ENCODE measurements at places on chromosomes 4 and X.

GRCh38 chrX:24526616-24527015, 61.5 kb downstream of the PDK3 start:
- no peak for DNase-seq

GRCh38 chr4:182848685-182849084, 68.5 kb downstream of the DCTD start:
- DNase-seq: no peak

GRCh38 chrX:40171513-40172400, 74.0 kb upstream of the BCOR start:
- peak; percentile 59 for DNase-seq

- no peak for DNase-seq
These were observed 31.5 kb downstream of the SEC24B start for GRCh38 chr4:109465069-109465468.

DNA sequence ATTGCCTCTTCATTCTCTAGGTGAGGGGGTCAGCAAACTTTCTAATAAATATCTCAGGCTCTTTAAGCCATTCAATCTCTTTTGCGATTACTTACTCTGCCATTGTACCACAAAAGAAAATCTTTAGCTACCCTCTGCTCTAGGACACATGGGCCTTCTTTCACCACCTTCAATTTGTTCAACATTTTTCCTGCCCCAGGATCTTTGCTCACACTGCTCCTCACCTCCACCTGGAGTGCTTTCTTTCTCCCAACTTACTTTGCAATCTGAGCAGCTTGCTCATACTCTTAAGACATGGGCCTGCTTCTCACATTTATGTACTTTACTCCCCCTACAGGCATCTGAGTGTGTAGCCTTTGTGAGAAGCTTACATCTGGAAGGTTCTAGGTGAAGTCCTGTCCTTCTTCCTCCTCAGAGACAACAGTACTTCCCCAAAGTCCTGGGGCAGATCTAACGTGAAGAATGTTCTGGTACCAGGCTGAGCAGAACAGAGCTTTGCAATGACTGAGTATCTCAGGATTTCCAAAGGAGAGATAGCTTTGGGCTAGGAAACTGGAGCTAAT, 55.0 kb upstream of the PRDM5 start:
- DNase-seq: no peak

- DNase-seq: no peak
These were observed 597.7 kb downstream of the PCDH18 start for GRCh38 chr4:136934601-136935000.

GRCh38 chrX:70034646-70035045, 15.1 kb downstream of the AWAT2 start:
- no peak for DNase-seq

- DNase-seq: no peak
These were observed 178.8 kb downstream of the GPM6A start for GRCh38 chr4:175633310-175633709.

DNA sequence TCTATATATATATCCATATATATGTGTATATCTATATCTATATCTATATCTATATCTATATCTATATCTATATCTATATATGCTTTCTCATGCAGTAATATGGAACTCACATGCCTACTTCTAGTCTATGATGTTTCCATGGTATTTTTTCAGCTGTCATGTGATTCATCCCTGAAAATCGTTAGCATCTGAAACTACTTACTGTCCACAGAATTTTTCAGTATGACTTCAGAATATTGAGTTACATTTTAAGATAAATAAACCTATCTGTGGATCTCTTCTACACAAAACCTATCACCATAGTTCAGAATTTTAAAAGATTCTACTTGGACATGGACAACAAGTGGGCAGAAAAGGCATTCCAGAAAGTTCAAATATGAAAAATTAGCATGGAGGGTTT, 855.1 kb upstream of the INTU start:
- no peak for DNase-seq

- DNase-seq: no peak
These were observed 148.2 kb upstream of the NOCT start for GRCh38 chr4:138867404-138867803.

DNA sequence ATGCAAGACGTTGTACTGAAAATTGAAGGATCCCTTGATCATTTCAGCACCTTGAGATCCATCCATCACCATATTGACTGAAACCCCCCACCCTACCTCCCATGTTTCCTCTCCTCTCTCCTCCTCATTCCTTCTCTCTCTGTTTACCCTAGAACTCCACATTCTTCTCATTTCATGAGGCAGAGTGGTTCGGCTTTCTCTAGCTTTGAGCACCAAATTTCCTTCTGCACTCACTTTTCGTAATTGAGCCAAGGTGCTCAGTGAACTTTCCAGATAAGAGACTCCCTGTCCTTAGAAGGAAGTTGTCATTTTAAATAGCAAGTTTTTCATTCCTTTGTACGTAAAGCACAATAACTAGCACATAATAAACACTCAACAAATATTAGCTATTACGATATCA, 108.3 kb upstream of the SLC34A2 start:
- DNase-seq: no peak

DNA sequence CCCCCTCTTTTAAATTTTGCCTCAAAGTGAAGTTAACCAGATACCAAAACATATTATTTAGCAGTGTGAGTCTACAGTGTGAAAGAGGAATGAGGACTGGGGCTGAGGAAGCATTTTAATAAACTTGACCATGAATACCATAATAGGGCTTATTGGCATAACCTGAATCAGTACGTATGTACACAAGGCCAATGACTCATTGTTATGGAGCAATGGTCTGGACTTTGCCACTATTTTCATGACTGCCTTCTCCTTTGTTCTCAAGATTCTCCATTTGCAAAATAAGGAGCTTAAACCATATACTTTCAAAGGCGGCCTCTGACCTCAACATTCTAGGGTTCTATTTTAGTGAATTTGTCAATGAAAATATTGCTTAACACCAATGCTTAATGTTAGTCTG, 102.8 kb upstream of the OR13H1 start:
- DNase-seq: no peak

GRCh38 chr4:159158083-159158617, 55.3 kb downstream of the RAPGEF2 start:
- DNase-seq: no peak

DNA sequence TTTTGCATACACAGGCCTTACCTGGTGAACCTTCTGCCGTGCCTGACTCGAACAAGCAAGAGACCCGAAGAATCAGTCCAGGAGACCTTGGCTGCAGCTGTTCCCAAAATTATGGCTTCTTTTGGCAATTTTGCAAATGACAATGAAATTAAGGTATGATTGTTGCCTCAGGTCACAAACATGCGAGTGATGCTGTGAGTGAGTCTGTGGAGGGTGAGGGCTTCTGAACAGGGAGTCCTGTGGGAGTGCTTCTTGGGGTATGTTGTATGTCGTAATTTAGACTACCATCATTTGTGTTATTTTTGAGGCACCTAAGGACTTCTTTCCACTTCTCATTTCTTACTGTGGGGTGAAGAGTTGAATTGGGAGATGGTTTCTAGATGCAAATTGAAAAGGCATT, 32.8 kb downstream of the HTT start:
- DNase-seq: no peak

DNA sequence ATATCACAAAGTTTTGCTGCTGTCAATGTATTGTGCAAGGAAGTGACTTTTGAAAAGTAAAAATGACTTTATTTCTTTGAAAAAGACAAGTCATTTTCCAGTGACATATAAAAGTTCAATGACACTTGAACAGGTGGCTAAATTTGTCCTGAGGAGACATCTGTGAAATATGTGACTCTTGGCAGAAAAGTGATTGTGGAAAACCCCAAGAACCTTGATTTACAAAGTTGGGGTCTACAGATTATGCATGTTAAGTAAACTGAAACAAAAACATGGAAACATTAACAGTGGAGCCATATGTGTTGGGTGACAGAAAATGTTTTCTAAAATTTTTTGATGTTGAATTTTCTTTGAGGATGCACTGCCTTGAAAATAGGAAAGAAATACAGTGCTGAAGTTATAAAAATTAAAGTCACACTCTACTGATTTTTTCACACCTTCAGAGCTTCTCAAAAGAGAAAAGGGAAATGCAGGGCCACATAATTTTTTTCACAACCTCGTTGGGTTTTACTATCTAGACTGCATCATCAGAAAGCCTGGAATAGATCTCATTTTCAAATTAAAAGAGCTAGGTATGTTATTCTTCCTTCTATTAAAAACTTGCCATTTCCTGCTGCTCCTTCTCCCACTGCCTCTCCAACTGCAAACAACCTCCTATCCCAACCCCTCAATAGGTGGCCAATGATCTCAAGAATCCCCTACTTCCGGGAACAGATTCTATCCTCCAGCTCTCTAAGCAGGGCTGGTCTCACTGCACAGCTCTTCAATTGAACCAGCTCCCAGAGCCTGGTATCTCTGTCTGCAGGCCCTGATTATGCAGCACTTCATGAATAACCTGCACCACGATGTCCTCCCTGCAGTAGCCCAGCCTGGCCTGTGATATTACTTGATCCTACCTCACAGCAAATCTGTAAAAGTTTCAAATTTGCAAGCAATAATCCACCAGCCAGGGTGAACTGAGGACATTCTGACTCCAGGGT, 570.8 kb upstream of the CPEB2 start:
- DNase-seq: no peak

DNA sequence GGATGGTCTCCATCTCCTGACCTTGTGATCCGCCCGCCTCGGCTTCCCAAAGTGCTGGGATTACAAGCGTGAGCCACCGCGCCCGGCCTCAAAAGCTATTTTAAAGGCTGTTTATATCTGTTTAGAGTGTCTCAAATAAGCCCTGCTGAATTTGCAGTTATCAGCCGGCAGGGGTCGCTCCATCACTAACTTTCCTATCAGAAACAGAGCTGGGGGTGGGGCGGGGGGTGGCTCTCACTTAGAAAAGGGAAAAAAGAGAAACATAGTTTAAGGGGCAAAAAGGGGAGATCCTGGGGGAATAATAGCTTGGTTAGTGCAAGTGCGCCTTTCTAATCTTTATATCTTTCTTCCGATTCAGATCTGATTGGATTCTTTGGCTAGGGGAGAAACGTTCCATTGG, 450.7 kb downstream of the UBE2NL start:
- no peak for DNase-seq

DNA sequence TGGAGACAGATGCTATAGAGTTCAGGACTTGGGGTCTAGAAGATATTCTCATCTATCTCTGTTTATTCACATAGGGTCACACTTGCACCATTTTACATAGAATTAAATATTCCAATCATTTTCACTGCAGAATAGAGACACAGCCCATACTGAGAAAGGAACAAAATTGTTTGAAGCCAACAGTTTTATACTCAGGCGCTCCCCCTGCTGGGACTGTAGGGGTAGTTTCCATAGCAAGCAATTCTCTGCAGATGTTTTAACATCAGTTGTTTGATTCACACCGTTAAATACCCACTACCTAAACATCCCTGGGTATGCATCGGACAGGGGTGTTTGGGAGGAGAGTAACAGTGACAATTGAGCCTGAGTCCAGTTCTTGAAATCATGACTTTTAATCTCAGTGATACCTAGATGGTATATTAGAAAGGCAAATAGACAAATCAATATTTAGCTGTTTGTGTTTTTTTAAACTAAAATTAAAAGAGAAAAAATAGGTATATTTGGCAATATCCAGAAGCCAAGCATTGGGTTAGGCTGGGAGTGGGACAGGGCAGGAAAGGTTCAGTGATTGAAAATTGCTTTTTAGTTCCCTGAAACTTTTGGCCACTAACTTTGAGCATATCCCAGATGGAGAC, 33.8 kb downstream of the LONRF3 start:
- DNase-seq: peak; percentile 37

DNA sequence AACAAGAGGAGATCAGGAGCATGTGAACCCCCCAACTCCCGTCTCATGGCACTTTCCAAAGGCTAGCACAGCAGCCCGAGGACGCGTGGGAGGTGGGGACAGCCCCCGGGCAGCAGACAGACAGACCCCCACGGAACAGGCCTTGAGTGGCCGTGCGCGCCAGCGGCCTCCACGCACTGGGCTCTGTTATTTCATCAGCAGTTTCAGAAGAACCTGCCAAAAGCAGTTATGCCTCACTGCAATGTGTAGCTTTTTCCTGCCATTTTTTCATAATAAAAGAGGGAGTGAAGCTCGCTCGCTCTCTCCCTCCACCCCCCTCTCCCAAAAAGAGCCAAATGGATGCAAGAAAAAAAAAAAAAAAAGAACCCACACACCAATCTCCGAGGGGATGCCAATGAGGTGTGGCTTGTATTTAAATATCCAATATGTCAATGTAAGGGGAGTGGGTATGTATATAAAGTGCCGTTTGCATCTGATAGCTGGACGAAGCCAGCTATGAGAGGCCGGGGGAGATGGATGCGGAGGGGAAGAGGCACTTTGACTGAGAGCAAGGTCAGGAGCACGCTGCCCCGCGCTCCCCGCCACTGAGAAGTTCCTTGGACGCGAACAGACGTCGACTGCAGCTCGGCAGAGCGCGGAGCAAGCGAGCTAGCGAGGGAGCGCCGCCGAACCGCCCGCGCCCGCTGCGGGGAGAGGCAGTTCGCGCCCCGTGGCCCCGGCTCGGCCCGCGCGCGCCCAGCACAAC, at the start of gene FGF16:
Gene FGF16, plus strand, starts transcription at position 482 of the 745 bp plus-strand sequence. CDS start 286 bp downstream, outside the sequence.
- DNase-seq: peak; percentile 22

DNA sequence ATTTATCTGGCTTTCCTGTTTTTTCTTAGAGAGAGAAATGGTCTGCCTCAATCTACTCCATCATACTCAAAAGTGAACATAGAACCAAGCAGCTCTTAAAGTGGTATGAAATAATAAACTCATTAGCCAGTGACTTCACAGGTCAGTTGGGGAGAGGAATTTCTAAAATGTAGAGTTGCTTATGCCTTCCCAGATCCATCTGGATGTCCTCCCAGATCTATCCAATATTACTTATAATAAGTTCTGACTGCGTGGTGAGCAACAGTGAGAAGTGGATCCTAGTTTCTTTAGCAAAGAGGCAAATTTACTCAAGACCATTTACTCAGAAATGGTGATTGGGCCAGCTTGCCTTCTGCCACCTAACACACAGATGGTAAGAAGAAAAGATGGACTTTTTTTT, 748.0 kb downstream of the PCDH18 start:
- DNase-seq: no peak

DNA sequence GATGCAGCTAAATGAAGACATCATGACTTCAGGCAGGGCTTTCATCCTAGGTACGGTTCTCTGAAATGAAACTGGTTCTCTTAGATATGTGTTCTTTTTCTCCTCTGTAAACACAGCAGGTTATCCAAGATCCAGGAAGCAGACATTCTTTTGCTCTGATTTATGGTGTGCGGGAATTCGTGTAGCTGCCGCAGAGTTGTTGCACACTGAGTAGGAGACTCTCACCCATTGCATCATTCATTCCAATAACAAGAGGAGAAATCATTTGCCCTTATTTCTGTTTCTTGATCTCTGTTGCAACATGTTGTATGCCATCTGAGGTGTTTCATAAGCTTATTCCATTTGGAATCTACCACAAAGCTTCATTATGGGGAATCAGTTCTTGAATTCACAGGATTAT, 133.6 kb upstream of the VCX2 start:
- no peak for DNase-seq

DNA sequence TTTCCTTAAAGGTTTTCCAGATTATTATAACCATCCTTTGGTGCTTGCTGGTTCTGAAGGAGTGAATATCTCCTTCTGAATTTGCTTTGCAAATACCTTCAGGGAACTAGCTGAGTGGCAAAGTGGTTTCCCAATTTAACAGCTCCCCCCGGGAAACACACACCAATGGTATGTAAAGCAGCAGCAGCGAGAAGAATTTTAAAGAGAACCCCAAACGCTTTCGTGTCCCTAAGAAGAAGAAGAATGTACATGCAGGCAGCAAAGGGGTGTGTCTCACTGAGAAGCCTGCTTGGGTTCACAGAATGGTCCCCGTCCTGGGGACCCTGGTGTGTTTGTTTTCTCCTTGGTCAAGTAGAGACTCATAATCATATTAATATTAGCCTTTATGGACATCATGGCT, 4.2 kb upstream of the AKAP17A start:
- DNase-seq: no peak

Data from activated naive CD8-positive, alpha-beta T cell treated with anti-CD3 and anti-CD28 coated beads, Interleukin-2, amount 10 ng/mL, durations not matched to agents 7 days and 5 days (primary cell).